ENCODE measurements at places on chromosomes 4 and X. TPM values are rescaled to one million over a fixed set of nuclear protein-coding genes. Genes with fewer than 3 reads are reported as not detected.

The WDR19 gene
- 92.9 TPM for total RNA-seq

The PDCL2 gene
- total RNA-seq = not detected

The MCF2 gene
- not detected for total RNA-seq

The USP11 gene
- 61.9 TPM for total RNA-seq

The HSD17B13 gene
- total RNA-seq = 0.44 TPM

The MAGEA2B gene
- not detected for total RNA-seq

The XAGE1A gene
- not detected for total RNA-seq

The CT83 gene
- not detected for total RNA-seq

The CT45A3 gene
- total RNA-seq = not detected

The EVC gene
- total RNA-seq = 39.1 TPM

The SLC4A4 gene
- total RNA-seq = 39.8 TPM

The GPRASP1 gene
- total RNA-seq = 21.4 TPM

The PPP1R2C gene
- total RNA-seq = not detected

The P2RY10 gene
- total RNA-seq = 1.1 TPM

The ARHGAP36 gene
- total RNA-seq = not detected

The ATOH1 gene
- not detected for total RNA-seq

The PLP2 gene
- total RNA-seq = 6.2 TPM

The VEGFC gene
- total RNA-seq = 58.7 TPM

The SSX4 gene
- total RNA-seq = not detected

Measured in thyroid gland (tissue), 4 donors.